Activated CD4-positive, alpha-beta T cell treated with anti-CD3 and anti-CD28 coated beads, Interleukin-2, amount 50 U/mL, for 4 hours (primary cell): ENCODE measurements at places on chromosomes 6 and 20.

DNA sequence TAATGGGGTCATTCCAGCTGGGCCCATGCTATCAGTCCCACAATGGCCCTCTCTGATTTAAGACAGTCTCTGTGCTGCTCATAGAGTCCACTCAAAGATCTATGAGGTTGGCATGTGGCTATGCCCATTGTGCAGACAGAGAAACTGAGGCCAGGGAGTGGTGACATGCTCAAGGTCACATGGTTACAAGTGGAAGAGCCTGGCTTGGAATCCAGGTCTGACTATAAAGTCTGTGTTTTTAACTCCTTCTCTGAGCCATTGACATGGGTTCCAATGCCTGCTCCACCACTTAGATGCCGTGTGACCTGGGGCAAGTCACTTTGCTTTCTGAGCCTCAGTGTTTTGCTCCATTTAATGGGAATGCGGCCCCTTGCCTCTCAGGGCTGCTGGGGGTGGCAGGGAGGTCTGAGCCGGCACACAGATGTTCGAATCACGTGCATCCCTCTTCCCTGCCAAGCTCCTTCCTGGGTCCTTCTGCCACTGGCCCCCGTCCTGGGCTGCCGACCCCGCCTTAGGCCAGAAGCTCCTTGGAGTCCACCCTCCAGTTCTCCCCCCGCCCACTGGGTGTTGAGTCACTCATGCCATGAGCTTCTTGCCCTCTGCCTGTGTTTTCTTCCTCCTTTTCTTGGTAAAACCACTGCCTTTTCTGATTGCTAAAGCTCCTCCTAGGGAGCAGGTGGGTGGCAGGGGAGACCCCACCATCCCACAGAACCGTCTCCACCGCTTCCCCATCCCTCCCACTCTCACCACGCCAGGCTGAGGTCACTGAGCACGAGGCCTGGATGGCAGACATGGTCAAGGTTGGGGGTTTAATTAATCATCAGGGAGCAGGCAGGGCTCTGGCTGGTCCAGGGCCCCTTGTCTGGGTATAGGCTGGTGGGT lies 35.7 kb downstream of the CEBPB start:
- DNase-seq: no peak

GRCh38 chr6:138844192-138844591 lies 48.3 kb downstream of the ECT2L start:
- no peak for DNase-seq

- no peak for DNase-seq
Measured at GRCh38 chr6:7115543-7116231, 7.9 kb downstream of the RREB1 start.

- no peak for DNase-seq
Measured at GRCh38 chr6:63319939-63320338, at the start of gene LGSN. LGSN (minus strand) TSS chr6:63319983; CDS start chr6:63319943, 40 bp downstream.

DNA sequence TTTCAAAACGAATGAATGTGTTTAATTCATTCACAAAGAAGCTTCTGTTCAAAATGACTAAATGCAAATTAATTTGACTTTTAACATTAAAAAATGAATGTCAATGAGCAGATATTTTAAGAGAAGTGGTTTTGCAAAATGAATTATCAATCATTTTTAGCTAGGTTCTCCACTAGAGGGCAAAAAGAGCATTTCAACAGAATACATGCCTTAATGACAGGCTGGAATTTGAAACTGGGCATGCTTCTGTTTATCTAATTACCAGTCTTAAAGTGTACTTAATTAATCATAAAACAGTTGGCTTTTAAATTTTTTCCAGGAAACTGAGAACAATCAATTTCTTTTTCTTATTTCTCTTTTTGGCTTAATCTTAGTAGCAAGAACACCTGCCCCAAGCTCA lies 63.8 kb upstream of the TINAG start:
- DNase-seq: no peak

DNA sequence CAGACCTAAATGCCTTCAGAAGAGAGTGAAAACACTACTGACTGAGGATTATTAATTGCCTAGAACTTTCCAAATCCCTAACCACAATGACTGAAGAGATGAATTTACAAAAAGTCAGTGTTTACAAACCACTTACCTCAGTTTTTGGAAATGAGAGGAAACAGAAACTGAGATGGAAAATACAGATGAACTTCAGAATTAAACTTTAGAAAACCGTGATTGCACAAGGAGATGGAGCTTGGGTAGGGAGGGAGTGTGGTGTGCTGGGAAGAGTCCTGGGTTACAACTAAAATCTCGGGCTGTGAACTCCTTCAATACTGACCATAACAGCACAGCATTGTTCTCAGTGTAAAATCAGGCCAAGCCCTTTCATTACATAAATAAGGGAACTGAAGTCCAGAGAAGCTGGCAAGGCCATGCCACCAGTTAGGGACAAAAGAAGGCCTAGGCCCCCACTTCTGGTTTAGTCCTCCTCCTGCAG lies 4.0 kb downstream of the ELMO2 start:
- DNase-seq: no peak

GRCh38 chr6:129186988-129187387 lies 304.1 kb downstream of the LAMA2 start:
- no peak for DNase-seq

DNA sequence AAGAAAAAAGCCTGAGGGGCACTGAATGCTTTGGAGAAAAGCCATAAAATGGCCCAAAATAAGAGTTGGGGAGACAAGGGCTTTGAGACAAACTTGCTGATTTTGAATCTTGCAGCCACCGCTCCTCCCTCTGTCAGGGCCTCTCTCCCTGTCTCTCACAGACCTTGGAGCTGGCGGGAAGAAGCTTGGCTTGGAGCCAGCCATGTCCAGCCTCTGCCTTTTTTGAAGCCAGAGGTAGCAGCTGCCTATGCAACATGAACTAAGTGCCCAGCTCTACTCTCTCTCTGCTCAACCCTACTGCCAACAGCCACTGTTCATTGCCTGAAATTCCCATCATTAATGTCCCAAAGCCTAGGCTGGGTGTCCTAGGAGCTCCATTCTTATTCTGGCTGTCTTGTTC lies 63.7 kb upstream of the CTNNBL1 start:
- no peak for DNase-seq

DNA sequence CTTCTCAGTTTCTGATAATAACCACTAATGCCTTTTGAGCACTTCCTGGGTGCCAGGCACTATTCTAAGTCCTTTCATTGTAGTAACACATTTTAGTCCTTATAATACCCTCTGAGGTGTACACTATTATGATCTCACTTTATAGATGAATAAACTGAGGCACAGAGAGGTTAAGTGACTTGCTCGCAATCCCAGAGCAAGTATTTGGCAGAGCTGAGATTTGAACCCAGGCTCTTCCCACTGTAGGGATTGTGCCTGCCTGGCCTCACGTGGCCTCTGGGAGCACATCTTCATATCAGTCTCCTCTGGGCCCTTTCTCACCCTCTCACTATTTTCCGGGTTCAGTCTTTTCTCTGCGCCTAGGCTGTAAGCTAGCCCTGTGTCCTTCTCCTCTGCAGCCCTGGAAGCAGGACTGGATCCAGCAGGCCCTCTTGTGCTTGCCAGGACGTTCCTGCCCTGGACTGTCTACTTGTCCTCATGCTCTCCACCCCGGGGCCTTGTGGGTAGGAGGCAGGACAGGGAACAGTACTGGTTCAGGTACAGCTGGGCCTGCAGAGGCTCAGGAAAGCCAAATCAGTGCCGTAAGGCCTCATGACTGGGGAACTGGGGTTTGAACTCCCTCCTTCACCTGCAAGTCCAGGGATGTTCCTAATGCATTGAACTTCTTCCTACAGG lies 139.6 kb downstream of the VEGFA start:
- no peak for DNase-seq

- no peak for DNase-seq
Measured at GRCh38 chr6:3085074-3085473, 16.8 kb downstream of the RIPK1 start.

- DNase-seq: no peak
Measured at GRCh38 chr6:53546281-53546680, 1.4 kb upstream of the GCLC start.

GRCh38 chr6:22457996-22458395 lies 111.4 kb upstream of the HDGFL1 start:
- no peak for DNase-seq

GRCh38 chr6:56642366-56643261 lies at the start of gene DST:
DST (minus strand) TSS chr6:56642889.
- no peak for DNase-seq

- no peak for DNase-seq
Measured at GRCh38 chr20:59125836-59126235, 37.8 kb upstream of the ZNF831 start.

DNA sequence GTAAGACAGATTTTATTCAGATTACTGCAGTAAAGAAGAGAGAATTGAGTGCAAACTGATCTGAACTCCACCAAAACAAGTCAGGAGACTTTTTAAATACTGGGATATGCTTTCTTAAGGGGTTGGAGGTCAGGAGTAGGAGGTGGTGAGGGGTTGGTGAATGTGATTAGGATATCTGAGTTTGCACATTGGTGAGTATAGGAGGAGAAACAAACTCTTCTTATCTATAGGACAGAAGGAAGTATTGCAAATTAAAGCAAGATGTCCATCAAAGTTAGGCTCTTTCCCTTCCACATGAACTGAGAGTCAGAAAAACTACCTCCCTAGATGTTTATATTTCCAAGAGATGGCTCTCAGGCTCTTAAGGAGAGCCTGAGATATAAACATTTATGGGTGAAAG lies 114.6 kb upstream of the HTR1E start:
- DNase-seq: no peak

- DNase-seq: no peak
Measured at GRCh38 chr6:52254731-52255378, 10.6 kb upstream of the IL17F start.

DNA sequence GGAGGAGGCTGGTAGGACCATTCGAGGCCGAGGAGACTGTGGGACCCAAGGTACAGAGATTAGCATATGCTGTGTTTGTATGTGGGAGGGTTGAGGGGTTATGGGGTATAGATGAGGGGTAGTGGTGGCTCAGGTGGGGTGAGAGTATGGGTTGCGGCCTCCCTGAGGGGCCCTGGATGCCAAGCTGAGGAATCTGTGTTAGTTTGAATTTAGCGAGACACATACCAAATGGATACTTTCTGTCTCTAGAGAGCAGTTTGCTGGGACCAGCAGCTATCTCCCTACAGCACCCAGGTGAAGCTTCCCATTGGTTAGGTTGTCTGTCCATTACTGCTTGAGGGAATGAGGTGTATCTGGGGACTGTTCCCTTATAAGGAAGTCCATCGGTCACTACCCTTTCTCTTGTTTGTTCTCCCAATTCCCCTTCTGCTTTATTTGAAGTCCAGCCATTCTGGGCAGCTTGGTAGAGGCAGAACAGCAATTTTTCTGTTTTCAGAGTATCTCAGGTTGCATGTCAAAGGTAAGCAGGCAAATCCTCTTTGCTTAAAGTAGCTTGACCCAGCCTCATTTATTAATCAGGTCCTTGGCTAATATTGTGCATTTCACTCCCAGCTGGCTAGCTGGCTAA lies 15.2 kb downstream of the CHMP4B start:
- DNase-seq: no peak

DNA sequence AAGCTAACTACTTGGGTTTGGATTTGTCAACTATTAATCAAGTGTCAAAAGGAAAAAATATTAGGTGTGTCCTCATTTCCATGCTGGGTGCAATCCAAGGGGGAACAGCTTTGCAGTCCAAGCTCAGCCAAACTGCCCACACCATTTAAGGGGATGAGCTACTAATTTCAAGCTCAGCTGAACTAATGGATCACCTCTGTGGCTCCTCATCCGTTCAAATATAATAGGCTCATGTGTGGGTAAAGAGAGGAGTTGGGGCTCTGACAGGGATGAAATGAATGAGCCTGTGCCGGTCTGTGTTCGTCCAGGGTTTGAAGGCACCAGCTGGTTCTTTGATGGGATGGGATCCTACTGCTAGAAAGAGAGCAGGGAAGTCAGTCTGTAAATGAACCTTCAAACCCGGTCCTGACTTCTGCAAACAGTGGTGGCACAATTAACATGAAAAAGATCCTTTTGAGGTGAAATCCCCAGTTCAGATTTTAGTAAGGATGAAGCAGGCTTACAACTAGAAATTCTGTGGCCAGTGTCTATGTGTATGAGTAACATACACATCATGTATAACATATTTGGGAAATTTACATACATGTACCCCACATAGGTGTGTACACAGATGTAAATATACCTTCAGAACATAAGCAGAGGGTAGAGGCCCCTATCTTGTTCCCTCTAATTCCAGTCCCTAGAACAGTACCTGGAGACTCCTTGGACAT lies 41.9 kb downstream of the TTI1 start:
- no peak for DNase-seq

DNA sequence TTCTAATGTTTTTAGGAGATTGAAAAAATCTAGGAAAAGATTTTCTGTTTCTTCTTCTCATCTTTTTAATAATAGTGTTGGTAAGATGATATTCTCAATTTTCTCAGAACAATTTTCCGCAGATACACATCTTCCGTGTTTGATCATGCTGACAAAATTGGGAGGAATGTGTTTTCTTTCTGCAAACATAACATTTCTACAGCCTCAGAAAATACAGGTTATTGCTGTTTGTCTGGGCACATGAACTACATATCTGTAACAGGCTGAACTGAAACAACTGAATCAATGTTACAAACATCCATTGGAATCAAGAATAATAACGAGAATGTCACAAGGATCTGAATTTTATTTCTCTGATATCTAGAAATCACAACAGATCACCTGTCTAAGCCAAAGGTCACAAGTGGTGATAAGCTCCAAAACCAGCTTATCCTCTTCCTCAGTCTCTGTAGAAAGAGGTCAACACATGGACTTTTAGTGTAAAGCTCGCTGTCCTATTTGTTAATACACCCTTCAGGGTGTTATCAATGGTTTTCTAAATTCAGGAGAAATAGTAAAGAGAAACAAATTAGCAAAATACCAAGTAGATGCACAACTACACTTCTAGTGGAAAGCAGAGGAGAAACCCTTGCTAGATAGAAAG lies 197.3 kb upstream of the MARCKS start:
- no peak for DNase-seq

DNA sequence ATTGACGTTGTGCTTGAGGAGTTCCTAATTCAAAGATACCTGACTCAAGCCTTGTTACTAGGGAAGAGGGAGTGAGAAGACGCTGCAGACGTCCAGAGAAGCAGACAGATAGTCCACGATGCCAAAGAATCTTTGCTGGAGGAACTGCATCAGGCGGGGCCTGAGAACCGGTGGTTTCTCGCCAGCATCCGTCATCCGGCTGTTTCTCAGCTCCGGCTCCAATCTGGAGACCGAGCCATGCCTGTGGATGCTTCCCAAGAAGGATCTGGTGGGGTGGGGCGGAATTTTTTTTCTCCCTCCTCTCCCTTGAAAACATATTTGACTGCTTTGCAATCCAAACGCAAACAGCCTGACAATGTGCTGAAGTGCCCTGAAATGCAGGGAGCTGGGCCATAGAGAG lies 125.8 kb upstream of the SRSF6 start:
- no peak for DNase-seq

DNA sequence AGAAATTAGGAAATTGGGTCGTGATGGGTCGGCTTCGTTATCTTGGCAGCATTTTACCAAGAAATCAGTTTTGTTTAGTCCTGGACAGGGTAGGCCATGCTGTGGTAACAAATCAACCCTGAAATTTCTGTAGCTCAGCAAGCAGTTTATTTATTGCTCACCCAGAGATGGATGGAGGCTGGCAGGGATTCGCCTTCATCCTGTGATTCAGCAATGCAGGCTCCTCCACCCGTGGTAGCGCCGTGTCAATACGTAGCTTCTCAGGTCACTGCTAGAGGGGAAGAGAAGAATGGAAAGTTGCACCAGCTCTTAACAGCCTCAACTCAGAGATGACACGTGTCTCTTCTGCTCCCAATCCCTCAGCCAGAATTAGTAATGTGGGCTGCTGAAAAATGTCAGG lies 157.0 kb upstream of the SGK1 start:
- DNase-seq: no peak
